SK-MEL-5 (cell line): ENCODE measurements at places on chromosomes 5 and 9.

DNA sequence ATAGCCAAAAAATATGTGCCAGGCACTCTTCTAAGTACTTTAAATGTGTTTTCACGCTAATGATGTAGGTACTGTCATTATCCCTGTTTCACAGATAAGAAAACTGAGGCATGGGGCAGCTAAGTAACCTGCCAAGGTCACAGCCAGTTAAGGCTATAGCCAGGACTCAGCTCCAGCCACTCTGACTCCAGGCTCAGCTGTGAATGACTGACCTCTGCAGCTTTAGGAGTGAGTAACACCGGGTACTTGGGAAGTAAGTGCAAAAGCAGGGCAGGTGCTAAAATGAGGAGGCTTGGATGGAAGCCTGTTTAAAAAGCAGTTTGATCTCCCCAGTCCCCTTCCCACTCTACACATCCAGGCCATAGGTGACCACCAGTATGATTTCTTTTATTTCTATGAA, 10.6 kb upstream of the SHC3 start:
- DNase-seq = no peak

GRCh38 chr9:2263665-2264064, 248.5 kb downstream of the SMARCA2 start:
- DNase-seq = no peak

DNA sequence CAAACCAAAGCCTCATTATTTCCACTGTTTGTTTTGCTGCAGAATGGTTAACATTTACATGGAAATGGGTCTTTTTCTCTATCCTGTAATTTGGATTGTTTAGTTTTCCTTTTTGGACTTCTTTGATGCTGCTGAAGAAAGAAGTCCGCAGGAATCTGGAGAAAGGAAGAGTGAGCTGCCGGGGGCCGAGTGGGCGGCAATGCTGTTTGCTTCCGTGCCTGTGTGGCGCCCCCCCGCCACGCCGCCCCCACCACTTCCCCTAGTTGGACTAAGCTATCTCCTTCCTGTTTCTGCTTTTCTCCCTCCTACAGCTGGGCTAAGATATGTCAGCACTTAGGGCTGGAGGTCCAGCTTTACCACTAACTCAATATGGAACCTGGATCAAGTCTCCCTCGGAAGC, 39.7 kb downstream of the ACTL7B start:
- DNase-seq = no peak

GRCh38 chr5:119742311-119742710, 113.0 kb downstream of the FAM170A start:
- DNase-seq = no peak

DNA sequence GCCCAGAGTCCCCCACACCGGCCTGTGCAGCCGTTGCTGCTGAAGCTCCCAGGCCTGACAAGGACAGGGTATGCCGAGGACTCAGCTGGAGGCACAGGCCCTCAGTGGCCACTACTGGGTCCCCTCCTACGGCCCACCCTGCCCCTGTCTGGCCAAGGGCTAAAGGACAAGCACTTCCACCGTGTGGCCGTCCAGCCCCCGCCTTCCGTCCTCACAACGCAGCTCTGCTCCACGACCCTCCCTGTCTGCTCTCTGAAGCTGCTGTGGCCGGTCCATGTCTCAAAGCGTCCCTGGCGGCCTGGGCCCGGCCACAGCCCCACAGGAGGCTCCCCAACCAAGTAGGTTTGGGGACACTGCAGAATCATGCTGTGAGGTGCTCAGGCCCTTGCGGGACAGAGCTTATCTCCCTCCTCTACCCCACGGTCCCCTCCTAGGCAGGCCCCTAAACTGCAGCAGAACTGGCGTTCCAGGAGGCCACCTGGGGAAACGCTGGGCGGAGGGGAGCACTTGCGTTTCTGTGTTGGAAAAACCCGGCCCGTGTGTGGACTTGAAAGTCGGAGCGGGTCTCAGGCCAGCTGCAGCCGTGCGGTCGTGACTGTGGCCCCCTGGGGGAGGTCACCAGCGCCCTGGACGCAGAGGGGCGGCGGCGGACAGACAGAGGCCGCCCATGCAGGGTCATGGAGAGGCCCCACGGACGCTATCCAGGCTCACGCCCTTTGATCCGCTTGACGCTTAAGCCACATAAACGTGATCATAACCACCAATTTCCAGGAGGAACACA, 45.6 kb downstream of the NKD2 start:
- no peak for DNase-seq

- DNase-seq = no peak
Observed at GRCh38 chr5:110940136-110940535, 131.4 kb upstream of the TSLP start.

DNA sequence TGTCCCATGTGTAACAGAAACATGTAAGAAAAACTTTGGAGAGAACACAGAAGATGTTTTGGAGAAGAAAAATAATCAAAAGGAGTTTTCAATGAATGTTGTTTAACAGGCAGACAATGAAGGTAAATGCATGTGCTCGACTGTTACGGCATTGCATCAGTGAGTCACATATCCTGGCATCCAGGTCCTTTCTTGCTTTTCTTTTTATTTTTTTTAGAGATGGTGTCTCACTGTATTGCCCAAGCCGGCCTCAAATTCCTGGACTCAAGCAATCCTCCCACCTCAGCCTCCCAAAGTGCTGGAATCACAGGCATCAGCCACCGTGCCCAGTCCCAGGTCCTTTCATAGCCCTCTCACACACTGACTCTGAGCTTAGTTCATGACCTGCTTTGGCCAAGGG, 181.8 kb downstream of the DTWD2 start:
- no peak for DNase-seq

DNA sequence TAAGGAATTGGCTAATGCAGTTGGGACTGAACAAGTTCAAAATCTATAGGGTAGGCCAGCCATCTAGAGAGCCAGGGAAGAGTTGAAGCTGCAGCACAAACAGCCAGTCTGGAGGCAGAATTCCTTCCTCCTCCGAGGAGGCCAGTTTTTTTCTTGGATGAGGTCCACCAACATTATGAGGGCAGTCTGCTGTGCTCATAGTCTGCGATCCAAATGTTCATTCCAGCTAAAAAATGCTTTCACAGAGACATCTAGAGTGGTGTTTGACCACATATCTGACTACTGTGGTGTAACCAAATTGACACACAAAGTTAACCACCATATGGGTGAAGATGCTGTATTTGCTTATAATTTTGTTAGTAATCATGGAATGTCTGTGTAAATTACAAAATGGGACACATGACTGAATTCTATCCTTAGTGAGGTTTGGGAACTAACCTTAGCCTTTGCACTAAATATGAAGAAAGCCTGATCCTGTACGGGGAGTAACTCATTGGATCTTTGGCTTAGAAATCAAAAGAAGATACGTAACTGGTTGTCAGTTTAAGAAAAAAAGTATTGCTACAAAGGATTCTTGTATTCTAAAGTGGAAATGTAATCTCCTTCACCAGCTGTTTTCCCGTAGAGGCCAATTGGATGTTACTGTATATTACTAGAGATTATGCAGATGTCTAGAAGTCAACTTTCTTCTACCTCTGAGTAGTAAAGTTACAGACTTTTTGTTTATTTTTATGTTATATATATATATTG, 70.6 kb downstream of the SPIN1 start:
- DNase-seq = no peak

- peak; percentile 79 for DNase-seq
Observed at GRCh38 chr5:149636861-149637246, 55.6 kb downstream of the ARHGEF37 start.

- DNase-seq = no peak
Observed at GRCh38 chr5:40491644-40492043, 188.1 kb upstream of the PTGER4 start.

GRCh38 chr5:27748847-27749246, 710.5 kb upstream of the CDH9 start:
- DNase-seq = no peak

DNA sequence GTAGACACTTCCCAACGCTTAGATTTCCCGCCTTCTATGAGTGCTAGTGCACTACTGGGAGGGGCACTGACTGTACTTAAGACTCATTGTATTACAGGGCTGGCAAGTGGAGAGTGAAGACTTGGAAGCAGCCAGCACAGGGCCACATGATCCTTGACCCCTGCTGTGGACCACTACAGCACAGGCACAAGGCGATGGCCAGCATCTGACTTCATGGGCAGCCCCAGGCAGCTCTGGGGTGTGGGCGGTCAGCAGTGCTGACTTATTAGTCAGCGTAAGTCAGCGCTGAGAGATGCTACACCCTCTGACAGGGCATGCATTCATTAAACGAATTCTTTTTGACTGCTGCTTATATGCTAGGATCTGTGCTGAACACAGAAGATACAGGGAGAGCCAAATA, 9.3 kb downstream of the SLC46A2 start:
- DNase-seq = peak; percentile 53

DNA sequence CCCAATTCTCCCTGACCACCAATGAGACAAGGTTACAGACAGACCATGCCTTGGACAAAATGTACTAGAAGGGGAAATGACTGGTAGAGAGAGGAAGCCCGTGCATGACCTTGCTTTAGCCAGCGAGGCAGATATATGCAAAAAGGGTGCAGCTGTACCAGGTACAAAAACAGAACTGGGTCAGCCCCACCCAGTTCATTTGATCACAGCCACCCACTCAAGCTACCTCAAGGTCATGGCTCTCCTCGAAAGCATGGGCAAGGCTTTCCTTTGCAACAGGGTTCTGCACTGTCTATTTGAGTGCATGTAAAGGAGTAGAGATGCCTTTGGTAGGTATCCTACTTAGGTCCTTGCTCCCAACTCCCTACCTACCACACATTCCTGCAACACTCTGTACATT, 33.3 kb downstream of the TLE1 start:
- no peak for DNase-seq

- DNase-seq = no peak
Observed at GRCh38 chr5:78504704-78505677, 143.6 kb downstream of the LHFPL2 start.

- no peak for DNase-seq
Observed at GRCh38 chr9:127018935-127019334, 103.5 kb downstream of the ANGPTL2 start.

DNA sequence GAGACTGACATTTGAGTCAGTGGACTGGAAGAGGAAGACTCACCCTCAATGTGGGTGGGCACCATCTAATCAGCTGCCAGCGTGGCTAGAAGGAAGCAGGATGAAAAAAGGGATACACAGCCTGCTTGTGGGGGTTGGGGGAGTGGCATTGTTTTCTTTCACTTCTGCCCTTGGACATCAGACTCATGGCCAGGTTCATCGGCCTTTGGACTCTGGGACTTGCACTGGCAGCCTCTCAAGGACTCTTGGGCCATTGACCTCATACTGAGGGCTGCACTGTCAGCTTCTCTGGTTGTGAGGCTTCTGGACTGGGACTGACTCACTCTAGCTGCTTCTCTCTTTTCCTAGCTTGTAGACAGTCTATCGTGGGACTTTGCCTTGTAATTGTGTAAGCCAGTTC, 374.9 kb downstream of the TLE1 start:
- no peak for DNase-seq

GRCh38 chr5:72380492-72381274, 60.5 kb downstream of the PTCD2 start:
- no peak for DNase-seq
